ENCODE measurements at places on chromosomes 12 and 14. TPM values are rescaled to one million over a fixed set of nuclear protein-coding genes. Genes with fewer than 3 reads are reported as not detected.

Gene CLEC2A
- polyA plus RNA-seq: not detected

Gene CLEC4A
- 0.34 TPM for polyA plus RNA-seq

Gene DUSP6
- 46.0 TPM for polyA plus RNA-seq

Gene OTOGL
- polyA plus RNA-seq: not detected

Gene PLEK2
- polyA plus RNA-seq: 333 TPM

Gene SLC2A13
- polyA plus RNA-seq: 0.39 TPM

Gene SYNDIG1L
- polyA plus RNA-seq: not detected

Gene RFX4
- polyA plus RNA-seq: not detected

Gene OR10AD1
- polyA plus RNA-seq: not detected

Gene RHOJ
- 0.11 TPM for polyA plus RNA-seq

Gene BICDL1
- polyA plus RNA-seq: 4.4 TPM

Gene AVPR1A
- not detected for polyA plus RNA-seq

Gene GZMB
- polyA plus RNA-seq: not detected

Gene NEMF
- 14.1 TPM for polyA plus RNA-seq

Gene MYH7
- polyA plus RNA-seq: not detected

Gene SYT1
- polyA plus RNA-seq: 0.20 TPM

Gene MUCL1
- 0.13 TPM for polyA plus RNA-seq

Gene EPYC
- not detected for polyA plus RNA-seq

Gene COCH
- 0.02 TPM for polyA plus RNA-seq

Gene CD27
- polyA plus RNA-seq: not detected

Gene RHEBL1
- 6.3 TPM for polyA plus RNA-seq

Gene CLEC9A
- polyA plus RNA-seq: not detected

Gene DPPA3
- not detected for polyA plus RNA-seq

Gene JPH4
- not detected for polyA plus RNA-seq

Gene PPFIA2
- polyA plus RNA-seq: not detected

Gene KSR2
- polyA plus RNA-seq: under 0.01 TPM

Gene LRTM2
- polyA plus RNA-seq: not detected

Gene ADAMTS20
- polyA plus RNA-seq: not detected

Gene FIGNL2
- polyA plus RNA-seq: 0.01 TPM

Gene ASIC1
- 4.3 TPM for polyA plus RNA-seq

Gene NFATC4
- 13.1 TPM for polyA plus RNA-seq

Gene ASB2
- not detected for polyA plus RNA-seq

Gene POU6F1
- polyA plus RNA-seq: 0.60 TPM

Gene CPM
- 0.73 TPM for polyA plus RNA-seq
